ENCODE measurements at places on chromosomes 11 and 22. TPM values are rescaled to one million over a fixed set of nuclear protein-coding genes. Genes with fewer than 3 reads are reported as not detected.

DEUP1 gene
- not detected for total RNA-seq

APOA4 gene
- total RNA-seq: not detected

RBM4B gene
- 31.2 TPM for total RNA-seq

SAA4 gene
- total RNA-seq: not detected

TMEM191B gene
- total RNA-seq: 0.70 TPM

INPP5J gene
- total RNA-seq: 3.5 TPM
